ENCODE measurements at places on chromosomes 3 and 15.
A peak's percentile ranks its signal among the peaks of the same experiment; 100 is the strongest.

DNA sequence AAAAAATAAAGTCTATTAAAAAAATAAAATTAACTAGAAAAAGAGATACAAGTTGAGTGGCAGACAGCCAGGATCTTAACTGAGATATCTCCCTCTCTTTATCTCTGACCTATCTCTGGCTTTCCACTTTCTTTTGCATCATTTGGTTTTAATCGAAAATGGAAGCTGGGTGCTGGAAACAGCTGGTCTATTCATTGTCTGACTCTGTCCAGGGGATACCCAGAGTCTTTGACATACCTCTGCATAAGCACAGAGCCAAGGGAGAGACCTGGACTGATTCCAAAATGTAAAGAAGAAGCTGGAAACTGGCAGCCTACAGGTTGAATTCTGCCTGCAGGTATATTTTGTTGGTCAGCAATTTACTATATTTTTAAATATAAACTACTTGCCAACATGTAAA is 29.6 kb upstream of the CRBN start:
- DNase-seq: no peak

- peak; percentile 56 for DNase-seq
Measured at GRCh38 chr3:97719156-97719821, 45.3 kb upstream of the ARL6 start.

- peak; percentile 56 for DNase-seq
Measured at GRCh38 chr3:47035645-47036044, 56.2 kb downstream of the NBEAL2 start.

DNA sequence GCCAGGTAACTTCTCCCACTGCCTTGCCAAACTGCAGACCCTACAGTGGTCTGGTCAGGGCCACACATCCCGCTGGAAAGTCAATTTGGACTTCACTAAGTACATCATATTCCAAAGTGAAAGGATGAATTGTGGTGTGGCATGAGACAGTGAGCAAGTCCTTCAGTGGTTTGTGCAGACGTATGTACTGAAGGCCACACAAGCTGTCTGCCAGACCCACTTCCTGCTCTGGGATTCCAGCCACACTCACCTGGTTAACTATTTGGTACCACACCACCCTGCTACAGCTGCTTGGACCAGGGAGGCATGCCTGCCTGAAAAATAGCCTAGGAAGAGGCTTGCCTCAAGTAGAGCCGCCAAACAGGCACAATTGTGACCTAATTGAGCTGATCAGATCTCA is 94.1 kb upstream of the STRIT1 start:
- DNase-seq: no peak

Measured in HCEC 1CT (cell line).